ENCODE measurements at places on chromosomes 2 and 18.
A peak's percentile ranks its signal among the peaks of the same experiment; 100 is the strongest.

- DNase-seq = peak; percentile 18
Observed at GRCh38 chr2:215613280-215613679, 177.4 kb upstream of the FN1 start.

DNA sequence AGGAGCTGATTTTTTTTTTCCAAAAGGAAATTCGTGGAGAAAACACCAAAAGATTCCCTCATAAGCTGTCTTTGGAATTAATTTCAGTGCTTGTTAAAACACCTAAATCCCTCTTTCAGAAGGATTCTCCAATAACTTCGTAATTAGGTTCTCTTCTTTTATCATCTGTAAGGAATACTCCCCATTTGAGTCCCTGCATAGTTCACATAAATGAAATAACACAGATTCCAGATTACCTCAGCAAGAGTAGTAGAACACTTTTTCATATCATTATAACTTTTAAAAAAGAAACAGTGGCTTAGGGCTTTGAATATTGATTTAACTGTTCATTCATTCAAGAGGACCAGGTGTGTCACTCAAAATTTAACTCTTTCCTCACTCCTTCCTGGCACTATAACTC lies 55.5 kb downstream of the ARHGAP28 start:
- no peak for DNase-seq

GRCh38 chr2:127525691-127526131 lies 578 bp downstream of the IWS1 start:
- peak; percentile 38 for DNase-seq

GRCh38 chr2:106063181-106063580 lies 130.9 kb downstream of the UXS1 start:
- DNase-seq = no peak

GRCh38 chr2:7588295-7588694 lies 671.1 kb downstream of the RNF144A start:
- DNase-seq = no peak

GRCh38 chr2:75960472-75961009 lies 249.8 kb upstream of the GCFC2 start:
- no peak for DNase-seq

GRCh38 chr18:37494406-37494805 lies 71.2 kb downstream of the CELF4 start:
- no peak for DNase-seq

DNA sequence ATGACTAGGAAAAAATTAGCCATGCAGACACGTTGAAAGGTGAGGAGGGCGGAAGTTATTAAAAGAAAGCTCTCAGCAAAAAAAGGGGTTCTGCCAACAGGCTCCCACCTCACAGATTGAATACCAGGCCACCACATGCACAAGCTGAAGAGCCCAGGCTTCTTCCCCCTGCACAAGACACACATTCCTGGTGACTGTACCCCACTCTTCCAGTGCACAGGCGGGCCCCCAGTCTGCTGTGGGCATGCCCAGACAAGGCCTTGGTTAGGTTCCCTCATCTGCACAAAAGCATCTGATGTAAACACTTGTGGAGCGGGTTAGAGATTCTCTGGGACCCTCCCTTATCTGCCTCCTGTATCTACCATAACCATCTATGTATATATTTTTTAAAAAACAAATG lies 81.7 kb downstream of the AGPS start:
- no peak for DNase-seq

- no peak for DNase-seq
Observed at GRCh38 chr2:80281049-80281448, 23.5 kb downstream of the LRRTM1 start.

DNA sequence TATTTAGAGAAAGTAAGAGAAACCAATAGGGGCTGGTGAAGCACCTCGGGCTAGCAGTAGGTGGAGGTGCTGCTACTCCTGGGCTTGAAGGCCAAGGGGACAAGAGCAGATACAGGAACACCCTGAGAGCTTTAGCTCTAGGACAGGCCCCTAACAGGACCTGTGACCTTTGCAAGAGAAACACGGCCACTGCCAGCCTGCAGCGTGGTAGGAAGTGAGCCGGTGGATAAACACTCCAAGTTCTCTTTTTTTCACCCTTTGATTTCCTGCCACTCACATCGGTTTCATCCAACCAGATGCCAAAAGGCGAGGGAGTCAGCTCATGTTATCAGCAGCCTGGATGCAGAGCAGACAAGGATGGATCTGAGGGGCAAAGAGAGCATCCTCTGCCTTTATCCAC lies 66.8 kb upstream of the SPRED2 start:
- DNase-seq = no peak

DNA sequence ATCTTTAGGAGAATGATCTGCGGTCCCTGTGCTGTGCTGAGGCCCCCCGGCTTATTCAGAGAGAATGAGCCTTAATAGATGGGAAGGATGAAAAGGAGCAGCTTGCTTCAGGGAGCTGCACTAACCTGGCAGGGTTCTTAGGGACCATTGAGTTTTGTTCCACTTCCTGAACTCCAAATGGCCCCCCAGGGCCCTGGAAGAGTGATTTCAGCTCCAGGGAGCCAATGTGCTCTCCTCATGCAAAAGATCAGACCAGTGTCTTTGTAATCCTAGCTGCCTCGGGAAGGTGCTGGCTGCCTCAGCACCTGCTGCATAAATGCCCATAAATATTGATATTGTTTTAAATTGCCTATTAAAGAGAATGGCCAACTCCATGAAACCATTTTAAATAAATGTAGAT lies 210.2 kb downstream of the NCK2 start:
- DNase-seq = no peak

DNA sequence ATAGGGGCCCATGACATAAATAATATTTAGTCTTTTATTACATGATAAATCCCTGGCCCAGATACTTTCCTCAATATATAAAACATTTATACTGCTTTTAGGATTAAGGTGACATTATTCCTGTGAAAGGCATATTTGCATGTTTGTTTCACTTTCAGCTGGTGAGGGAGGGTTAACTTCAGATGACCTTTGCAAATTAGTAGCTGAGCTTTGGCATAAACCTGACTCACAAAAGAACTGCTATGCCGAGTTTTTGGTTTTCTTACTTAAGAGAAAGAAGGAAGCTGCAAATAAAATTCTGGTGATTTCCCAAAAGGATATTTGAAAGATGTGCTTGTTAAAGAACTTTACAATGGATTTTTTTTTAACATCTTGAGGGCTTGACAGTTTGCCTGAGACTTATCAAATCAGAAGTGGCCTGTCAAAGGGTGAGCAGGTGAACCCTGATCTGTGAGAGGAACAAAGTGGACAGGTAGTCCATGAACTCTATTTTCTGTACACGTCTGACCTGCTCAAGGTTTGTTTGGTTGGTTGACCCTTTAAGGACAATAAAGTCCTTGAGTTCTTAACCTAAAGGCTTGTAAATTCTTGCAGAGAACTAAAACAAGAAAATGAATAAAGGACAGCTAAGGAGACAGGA lies 93.5 kb downstream of the FAM124B start:
- no peak for DNase-seq

- DNase-seq = no peak
Observed at GRCh38 chr2:1941556-1941955, 197.2 kb upstream of the PXDN start.

- DNase-seq = peak; percentile 78
Observed at GRCh38 chr2:85255456-85255812, 72.4 kb downstream of the TGOLN2 start.

GRCh38 chr2:188798159-188798558 lies 176.0 kb upstream of the COL3A1 start:
- peak; percentile 51 for DNase-seq

GRCh38 chr18:45255197-45255890 lies 359.9 kb upstream of the SLC14A2 start:
- peak; percentile 52 for DNase-seq

DNA sequence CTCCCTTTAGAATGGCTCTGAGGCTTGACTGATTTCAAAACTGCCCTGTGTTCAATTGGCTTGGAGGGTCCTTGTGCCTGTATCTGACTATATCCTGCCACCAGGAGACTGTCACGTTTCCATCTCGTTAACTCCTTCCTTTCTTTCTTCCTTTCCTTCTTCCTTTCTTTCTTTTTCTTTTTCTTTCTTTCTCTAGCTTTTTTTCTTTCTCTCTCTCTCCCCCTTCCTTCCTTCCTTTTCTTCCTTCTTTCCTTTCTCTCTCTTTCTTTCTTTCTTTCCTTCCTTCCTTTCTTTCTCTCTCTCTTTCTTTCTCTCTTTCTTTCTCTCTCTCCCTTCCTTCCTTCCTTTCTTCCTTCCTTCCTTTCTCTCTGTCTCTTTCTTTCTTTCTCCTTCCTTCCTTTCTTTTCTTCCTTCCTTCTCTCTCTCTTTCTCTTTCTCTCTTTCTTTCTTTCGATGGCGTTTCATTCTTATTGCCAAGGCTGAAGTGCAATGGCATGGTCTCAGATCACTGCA lies 38.1 kb upstream of the EML6 start:
- no peak for DNase-seq

- no peak for DNase-seq
Observed at GRCh38 chr2:140916410-140916809, 1214.4 kb downstream of the LRP1B start.

GRCh38 chr18:61531182-61531581 lies 198.0 kb downstream of the CDH20 start:
- DNase-seq = no peak

DNA sequence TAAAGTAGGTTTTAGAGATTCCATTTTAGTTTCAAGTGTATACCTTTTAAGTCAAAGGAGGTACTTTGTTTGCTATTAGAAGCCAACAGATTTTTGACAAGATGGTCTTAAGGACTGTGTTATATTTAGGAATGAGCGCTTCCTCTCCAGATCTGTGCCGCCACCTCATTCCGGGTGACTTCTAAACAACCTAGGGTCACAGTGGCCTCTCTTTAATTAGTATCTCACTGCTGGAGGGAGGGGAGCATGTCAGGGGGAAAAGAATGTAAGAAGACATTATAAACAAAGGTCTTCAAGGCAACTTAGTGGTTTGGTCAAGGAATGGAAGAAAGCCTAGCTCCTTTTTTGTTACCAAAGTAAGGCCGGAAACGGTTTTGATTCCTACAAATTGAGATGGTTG lies 67.0 kb downstream of the RBMS1 start:
- no peak for DNase-seq

GRCh38 chr2:240464514-240465241 lies 29.2 kb downstream of the GPC1 start:
- peak; percentile 4 for DNase-seq

DNA sequence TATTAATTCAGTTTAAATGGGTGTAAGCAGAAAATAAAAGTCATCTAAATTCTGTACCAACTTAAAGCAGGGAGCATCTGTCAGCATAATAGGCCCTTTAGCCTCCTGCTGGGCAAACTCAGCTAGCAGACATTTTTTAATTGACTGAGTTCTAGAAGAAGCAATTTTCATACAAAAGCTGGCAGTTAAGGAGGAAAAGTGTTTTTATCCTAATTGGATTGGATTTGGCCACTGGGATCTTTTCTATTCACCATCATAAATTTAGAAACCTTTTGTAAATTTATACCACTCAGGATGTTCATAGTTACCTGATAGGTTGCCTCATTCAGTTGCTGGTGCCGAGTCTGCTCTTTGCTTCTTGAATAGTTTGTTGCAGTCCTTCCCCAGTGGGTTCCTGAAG lies 262.7 kb upstream of the FSIP2 start:
- DNase-seq = no peak

GRCh38 chr18:38494065-38494464 lies 928.5 kb upstream of the CELF4 start:
- DNase-seq = peak; percentile 73

GRCh38 chr2:239249776-239250175 lies 151.0 kb downstream of the HDAC4 start:
- peak; percentile 93 for DNase-seq

- DNase-seq = no peak
Observed at GRCh38 chr2:42933824-42934254, 141.5 kb upstream of the HAAO start.

GRCh38 chr2:172177996-172178395 lies 75.3 kb upstream of the DLX2 start:
- DNase-seq = no peak

DNA sequence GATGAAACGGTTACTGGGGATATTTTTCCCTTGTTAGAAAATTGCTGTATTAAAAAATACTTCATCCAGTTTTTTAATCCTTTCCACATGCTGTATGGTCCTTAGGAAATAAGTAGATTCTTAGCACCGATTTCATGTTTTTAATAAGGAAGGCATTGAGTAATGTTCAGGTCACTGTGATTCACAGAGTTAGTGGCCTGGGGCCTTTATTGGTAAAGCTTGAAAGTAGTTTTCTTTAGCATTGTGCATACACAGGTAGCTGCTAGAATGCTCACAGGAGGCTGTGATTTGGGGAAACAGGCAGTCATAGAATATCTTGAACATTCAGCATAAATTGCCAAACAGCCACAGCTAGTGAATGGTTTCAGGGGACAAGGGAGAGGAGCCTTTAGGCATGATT lies 79.8 kb downstream of the XRCC5 start:
- no peak for DNase-seq

- DNase-seq = no peak
Observed at GRCh38 chr2:105194022-105194675, 47.4 kb upstream of the GPR45 start.
